Skeletal muscle cell (primary cell): ENCODE measurements at places on chromosomes 7 and 10.

DNA sequence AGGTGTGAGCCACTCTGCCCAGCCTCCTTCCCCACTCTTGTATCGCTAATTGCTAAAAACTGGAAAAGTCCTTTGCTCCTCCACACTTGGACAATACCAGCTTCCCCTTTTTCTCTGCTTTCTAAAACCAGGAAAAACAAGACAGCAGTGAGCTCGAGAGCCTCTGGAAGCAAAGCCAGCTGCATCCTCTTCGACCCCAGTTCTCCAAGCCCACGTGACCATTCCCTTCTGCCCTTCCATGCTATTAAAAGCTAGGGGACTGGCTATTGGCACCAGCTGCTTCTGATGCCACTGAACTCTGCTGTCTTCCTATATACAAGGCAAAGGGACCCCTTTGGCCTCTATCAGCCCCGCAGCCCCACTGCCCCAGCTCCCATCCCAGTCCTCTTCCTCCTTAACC is 92.2 kb downstream of the SPDYE5 start:
- DNase-seq = no peak

GRCh38 chr10:73110345-73110849 is at the start of gene NUDT13:
Gene NUDT13, plus strand, starts transcription at chr10:73110455. Its CDS starts 3,911 bp downstream, at chr10:73114366.
- no peak for DNase-seq

GRCh38 chr7:2374830-2375728 is 20.5 kb downstream of the EIF3B start:
- no peak for DNase-seq

DNA sequence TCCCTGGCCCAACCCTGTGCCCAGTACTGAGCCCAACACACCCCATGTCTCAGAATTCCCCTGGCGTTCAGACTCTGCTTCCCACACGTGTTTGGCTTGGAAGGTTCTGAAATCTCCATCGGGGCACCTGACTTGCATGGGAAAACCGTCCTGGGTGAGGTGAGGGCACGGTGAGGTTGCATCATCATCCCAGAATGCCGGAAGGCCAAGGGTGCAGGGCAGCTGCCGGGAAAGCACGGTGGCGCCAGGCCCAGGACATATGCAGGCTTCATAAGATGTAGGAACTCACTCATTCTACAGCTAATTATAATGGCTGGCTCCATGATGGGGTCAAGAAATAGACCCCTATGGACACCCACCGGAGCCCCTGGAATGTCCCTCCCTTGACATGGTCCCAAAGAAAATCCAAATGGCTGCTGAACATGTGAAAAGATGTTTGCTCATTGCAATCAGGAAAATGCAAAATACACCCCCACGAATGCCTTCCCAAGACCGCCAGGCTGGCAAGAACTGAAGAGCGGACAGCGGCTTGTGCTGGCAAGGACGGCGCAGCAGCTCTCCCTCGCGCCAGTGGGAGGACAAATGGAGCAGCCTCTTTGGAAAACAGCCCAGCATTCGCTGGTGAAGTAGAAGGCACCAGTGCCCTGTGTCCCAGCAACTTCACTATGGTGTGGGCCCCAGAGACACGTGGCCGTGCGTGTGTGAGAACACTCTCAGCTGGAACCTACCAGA is 2.3 kb downstream of the KNDC1 start:
- no peak for DNase-seq

GRCh38 chr10:132020456-132020855 is 38.7 kb upstream of the BNIP3 start:
- DNase-seq = no peak
